ENCODE measurements at places on chromosomes 3 and 15. TPM values are rescaled to one million over a fixed set of nuclear protein-coding genes. Genes with fewer than 3 reads are reported as not detected.

DNA sequence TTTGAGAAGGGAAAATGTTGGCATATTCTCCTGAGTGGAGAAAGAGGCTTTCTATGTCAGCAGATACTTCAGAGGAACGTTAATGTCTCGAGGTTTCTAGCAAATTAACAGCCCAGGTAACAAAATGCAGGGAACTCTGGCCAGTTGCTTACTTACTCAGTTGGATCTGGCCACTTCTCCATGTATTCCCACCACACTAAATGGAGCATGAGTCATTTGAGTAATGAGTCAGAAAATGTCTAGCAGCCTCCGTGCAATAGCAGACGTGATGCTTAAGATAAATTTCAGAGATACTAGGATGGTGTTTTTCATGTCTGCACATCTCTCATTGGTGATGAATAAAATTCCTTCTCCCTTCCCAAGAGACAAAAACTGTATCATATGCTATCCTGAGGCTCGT, 671.5 kb downstream of the FHIT start:
- H3K36me3 ChIP-seq, result no peaks in the 10 kb centered on the region
- no peak overlapping the region for H3K4me3 ChIP-seq
- no peaks in the 10 kb centered on the region for H3K27me3 ChIP-seq

ATP13A4 gene
- total RNA-seq, result 0.10 TPM

DNA sequence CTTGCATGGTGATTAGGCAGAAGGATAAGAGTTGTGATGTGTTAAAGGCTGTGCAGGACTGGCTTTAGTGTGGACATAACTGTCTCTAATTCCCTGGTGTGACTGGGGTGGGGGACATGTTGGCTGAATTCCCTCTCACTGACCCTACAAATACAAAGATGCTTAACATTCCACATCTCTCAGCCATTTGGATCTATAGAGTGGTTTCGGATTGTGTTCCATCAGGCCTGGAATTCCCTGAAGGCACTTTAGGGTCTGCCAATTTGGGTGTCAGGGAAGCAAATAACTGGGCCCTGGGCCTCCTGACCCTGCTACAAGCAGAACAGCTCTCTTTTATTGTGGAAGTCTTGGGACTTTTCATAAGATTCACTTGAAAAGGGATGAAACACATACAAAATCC, 56.2 kb downstream of the ARHGEF26 start:
- H3K36me3 ChIP-seq, result peaks cover 2% of the 10 kb centered on the region
- no peak overlapping the region for H3K4me3 ChIP-seq
- H3K27me3 ChIP-seq, result no peaks in the 10 kb centered on the region
- no peak overlapping the region for H3K27ac ChIP-seq

DNA sequence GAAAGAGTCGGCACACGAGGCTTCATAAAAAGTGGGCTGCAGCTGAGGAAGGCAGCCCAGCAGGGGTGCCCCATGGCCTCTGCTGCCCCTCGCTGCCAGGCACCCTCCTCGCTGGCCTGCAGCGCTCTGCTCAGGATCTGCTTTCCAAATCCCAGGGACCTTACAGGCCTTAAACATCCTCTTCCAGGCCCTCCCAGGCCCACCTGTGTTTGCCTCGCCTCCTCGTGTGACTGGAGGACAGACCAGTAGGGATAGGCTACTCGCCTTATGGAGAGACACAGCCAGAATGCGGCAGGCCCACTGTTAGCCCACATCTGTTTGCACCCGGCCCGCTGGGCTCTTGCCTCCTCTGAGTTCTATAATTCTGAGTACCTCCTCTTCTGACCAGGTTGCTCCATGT, 124.5 kb upstream of the PLXNA1 start:
- no peaks in the 10 kb centered on the region for H3K4me1 ChIP-seq
- DNase-seq, result no peak
- H3K4me3 ChIP-seq, result no peak overlapping the region
- H3K27ac ChIP-seq, result no peak overlapping the region
- no peaks in the 10 kb centered on the region for H3K27me3 ChIP-seq
- H3K36me3 ChIP-seq, result no peaks in the 10 kb centered on the region

DNA sequence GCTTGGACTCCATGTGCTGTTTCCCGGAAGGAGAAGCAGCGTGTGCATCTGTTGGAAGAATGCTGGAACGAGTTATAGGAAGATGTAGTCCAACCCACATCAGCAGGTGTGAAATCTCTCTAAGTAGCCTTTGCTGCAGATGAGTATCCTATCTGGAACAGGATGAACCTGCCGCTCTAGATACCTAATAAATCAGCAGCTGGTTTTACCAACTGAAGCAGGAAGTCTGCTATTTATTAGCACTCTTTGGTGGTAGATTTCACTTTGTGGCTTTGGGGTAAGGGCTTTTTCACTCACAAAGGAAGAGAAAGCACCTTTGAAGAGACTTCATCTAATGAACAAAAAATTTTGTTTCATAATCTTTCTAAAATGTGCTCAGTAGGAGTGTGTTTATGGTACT, 66.4 kb downstream of the DCUN1D1 start:
- peaks cover 3% of the 10 kb centered on the region for H3K36me3 ChIP-seq
- no peak overlapping the region for H3K4me3 ChIP-seq
- no peak for DNase-seq
- H3K27me3 ChIP-seq, result no peaks in the 10 kb centered on the region

DNA sequence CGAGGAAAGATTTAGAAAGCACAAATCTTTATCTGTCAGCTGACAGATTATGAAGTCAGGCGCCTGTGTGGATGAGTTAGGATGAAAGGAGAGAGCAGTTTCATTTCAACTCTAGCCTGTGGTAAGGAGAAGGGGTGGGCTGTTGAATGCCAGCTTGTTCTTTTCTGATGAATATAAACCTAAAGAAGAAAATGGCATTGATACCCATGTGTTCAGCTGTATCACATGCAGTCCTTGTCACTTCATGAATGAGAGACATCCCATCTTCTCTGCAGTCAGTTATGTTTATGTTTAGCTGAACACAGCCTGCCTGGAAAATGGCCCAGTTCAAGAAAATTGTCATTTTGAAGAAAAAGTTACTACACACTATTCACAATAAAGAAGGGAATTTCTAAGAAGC, 345.7 kb upstream of the RBMS3 start:
- H3K36me3 ChIP-seq, result no peaks in the 10 kb centered on the region
- no peak for DNase-seq
- H3K4me1 ChIP-seq, result no peaks in the 10 kb centered on the region
- no peak overlapping the region for H3K27ac ChIP-seq
- no peak overlapping the region for H3K4me3 ChIP-seq

- no peaks in the 10 kb centered on the region for H3K27me3 ChIP-seq
- H3K4me1 ChIP-seq, result no peaks in the 10 kb centered on the region
- H3K36me3 ChIP-seq, result no peaks in the 10 kb centered on the region
- no peak overlapping the region for H3K4me3 ChIP-seq
Measured at GRCh38 chr3:9553948-9554513, 409 bp upstream of the LHFPL4 start.

DLL4 gene
- total RNA-seq, result 28.4 TPM

Measured in aorta (tissue), 5 donors.